Stimulated activated CD4-positive, alpha-beta T cell treated with anti-CD3 and anti-CD28 coated beads, Interleukin-1b, Interleukin-23, amount 100 ng/mL, for 4 hours (primary cell): ENCODE measurements at places on chromosomes 11 and 22.

GRCh38 chr11:1665313-1665712 is 31.7 kb upstream of the KRTAP5-6 start:
- DNase-seq: no peak

DNA sequence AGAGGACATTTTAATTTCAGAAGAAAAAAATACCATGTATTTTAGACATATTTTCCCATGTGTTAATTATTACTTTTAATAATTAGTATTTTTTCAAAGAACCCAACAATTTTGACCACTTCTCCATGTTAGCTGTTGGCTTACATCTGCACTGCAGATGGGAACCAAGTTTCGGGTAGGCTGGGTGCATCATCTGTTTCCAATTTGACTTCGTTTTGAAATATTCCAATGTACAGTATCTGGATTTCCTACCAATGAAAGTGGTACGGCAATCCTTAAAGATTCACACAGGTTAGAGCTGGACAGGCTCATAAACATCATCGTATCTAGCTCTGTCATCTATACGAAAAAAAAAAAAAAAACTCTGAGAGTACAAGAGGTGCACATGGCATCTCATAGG is 670.2 kb downstream of the OPCML start:
- DNase-seq: no peak

DNA sequence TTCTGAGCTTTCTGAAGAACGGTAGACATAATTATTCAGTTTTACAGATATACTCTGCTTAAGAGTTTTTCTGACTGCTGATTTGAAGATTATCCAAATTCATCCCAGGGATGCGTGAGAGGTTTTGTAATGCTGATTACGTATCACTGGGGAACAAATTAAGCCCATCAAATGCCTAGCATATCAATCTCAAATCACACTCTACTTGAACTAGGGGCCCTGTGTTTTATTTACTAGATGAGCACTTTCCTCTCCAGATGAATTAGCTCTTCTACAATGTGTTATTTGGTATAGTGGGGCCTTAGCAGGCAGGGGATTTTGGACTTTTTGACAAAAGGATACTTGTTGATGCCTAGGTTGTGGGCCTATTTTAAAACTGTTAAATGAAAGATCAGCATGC is 177.9 kb downstream of the JRKL start:
- DNase-seq: no peak

GRCh38 chr11:16797776-16798175 is 59.3 kb downstream of the C11orf58 start:
- DNase-seq: no peak

DNA sequence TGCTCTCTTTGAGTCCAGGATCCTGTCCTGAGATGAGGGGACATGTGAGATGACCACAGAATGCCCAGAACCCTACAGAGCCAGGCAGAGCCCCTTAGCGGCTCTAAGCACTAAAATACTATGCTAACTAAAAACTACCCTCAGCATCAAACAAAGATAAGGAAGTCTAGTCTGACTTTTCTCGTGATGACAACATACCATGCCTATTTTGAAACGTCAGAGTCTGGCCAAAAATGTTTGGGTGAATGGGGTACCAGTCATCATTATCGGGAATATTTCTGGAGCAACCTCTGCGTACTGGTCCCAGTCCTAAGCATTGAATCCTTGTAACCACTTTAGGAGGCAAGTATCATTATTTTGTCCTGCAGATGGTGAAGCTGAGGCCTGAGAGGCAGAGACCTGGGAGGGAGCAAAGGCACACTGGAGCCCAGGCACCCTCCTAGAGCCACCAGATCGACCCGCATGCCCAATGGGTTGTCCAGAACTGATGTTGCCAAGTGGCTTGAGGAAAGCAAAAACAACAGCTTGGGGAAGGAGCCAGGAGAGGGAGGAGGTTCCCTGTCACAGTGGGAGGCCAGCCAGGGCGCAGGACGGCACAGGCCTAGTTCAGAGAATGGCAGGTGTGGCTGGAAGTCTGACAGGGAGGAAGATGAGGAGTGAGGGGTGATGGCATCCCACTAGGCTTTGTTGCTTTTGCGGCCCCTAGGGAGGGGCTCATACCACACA is 7.2 kb upstream of the OSM start:
- DNase-seq: no peak

GRCh38 chr22:46106279-46107022 is 43.9 kb upstream of the PPARA start:
- DNase-seq: no peak

DNA sequence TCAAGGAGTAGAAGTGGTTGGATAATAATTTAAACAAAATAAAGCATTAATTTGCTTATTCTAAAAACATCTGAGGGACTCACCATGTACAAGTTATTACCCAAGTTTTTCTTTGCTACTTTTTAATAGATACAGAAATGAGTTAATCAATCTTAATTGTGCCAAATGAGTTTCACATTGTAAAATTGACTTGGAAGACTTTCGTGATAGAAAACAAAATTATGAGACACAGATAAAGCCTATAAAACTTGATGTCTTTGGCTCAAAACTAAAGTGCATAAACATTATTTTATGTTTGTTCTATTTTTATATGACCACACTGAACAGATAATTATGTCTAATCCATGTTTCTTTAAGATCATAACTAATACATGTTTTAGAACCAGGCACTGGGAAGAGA is 10.1 kb upstream of the CWF19L2 start:
- no peak for DNase-seq

DNA sequence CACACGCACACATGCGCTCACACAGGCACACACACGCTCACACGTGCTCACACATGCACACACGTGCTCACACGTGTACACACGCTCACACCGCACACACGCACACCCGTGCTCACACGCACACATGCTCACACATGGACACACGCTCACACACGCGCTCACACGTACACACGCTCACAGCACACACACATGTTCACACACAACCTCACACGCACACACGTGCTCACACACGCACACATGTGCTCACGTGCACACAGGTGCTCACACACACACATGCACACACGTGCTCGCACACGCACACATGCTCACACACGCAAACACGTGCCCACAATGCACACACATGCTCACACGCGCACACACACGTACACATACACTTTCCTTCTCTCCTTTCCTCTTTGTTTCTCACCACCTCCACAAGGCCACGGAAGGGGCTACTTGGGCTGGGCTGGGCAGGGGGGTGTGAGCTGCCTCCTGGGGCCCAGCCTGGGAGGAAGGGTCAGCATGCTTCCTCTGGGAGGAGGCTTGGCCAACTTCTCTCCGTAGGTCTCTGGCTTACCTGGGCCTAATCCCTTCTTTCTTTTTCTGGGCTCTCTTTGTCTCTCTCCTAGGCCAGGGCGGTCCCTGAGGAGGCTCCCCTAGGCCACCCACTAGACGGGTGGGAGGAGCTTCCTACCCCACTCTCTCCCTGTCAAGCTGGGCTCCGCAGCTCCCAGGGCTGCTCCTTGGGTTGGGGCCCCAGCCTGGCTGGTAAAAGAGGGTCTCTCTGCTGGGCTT is 34.5 kb upstream of the PARVG start:
- DNase-seq: no peak

- DNase-seq: no peak
Observed at GRCh38 chr11:28140689-28141455, 32.7 kb downstream of the METTL15 start.

- no peak for DNase-seq
Observed at GRCh38 chr22:50247748-50248147, 2.9 kb upstream of the TUBGCP6 start.

- no peak for DNase-seq
Observed at GRCh38 chr11:65069217-65069616, 10.9 kb upstream of the NAALADL1 start.

- DNase-seq: no peak
Observed at GRCh38 chr11:118980191-118980881, 8.8 kb downstream of the FOXR1 start.

GRCh38 chr11:22769081-22769480 is 60.5 kb downstream of the SVIP start:
- DNase-seq: no peak

DNA sequence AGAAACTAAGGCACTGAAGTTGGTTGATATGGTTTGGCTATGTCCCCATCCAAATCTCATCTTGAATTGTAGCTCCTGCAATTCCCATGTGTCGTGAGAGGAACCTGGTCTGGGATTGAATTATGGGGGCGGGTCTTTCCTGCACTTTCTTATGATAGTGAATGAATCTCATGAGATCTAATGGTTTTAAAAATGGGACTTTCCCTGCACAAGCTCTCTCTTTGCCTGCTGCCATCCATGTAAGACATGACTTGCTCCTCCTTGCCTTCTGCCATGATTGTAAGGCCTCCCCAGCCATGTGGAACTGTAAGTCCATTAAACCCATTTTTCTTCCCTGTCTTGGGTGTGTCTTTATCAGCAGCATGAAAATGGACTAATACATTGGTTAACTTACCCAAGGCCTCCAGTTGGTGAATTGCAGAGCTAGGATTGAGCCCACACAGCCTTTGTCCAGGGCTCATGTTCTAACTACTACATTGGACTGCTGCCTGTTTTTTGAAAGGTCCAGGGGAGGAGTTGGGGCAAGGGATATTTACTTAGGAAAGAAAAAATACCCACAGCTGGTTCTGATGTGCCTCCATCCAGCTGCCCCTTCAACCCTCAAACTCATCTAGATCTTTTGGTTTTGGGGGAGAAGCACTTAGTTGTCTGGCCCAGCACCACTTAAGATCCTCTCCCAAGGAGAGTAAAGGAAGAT is 107.8 kb upstream of the NAV2 start:
- no peak for DNase-seq

- no peak for DNase-seq
Observed at GRCh38 chr22:36317658-36318271, 64.8 kb downstream of the APOL1 start.

DNA sequence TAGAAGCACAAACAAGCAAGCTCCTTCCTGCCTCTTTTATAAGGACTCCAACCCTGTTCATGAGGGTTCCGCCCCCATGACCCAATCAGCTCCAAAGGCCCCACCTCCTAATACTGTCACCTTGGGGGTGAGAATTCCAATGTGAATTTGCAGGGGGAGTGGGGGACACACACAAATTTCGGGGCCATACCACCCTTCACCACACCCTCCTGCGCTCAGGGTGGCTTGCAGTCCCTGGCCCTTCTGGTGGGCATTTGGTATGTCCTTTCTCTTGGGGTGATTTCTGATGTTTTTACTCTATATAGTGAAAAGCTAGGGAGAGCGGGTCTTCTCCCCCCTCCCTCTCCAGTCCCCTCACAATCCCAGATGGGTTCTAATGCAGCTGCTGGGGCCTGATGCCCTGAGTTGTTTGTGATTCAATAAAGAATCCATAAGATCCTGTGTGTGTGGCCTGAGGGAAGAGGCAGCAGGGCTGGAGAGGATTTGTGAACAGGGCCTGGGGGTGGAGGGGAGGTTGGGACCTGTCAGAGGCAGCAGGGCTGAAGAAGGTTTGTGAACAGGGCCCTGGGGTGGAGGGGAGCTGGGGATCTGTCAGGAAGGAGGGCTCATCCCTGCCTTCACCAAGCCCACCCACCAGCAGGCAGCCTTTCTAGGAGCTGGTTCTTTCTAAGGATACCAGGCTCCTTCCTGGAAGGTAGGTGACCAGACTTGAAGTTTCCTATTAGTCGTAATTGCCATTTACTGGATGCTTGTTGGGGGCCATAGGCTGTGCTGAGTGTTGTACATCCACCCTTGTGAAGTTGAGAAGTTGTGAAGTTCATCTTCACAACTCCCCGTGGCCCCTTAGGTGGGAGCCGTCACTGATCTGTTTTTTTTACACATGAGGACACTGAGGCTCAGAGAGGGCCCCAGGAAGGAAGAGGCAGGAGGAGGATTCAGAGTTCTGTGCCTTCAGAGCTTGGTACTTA is 7.9 kb downstream of the SLC35C1 start:
- DNase-seq: no peak

DNA sequence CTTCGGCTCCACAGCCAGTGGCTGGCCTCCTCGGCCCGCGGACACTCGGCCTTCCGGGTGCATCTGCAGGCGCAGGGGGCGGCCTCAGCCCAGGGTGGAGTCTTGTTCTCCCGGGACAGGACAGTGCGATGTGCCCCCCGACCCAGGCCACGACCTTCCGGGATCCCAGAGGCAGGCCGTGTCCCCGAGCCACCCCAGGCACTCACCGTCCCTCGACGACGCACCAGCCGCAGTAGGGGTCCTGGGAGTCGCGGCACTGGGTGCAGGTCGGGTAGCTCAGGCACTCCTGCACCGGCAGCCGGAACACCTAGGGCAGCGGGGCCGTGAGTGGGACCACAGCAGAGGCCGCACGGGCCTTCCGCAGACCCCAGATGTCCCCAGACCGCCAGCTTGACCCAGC is 17.6 kb upstream of the MAPK11 start:
- no peak for DNase-seq

DNA sequence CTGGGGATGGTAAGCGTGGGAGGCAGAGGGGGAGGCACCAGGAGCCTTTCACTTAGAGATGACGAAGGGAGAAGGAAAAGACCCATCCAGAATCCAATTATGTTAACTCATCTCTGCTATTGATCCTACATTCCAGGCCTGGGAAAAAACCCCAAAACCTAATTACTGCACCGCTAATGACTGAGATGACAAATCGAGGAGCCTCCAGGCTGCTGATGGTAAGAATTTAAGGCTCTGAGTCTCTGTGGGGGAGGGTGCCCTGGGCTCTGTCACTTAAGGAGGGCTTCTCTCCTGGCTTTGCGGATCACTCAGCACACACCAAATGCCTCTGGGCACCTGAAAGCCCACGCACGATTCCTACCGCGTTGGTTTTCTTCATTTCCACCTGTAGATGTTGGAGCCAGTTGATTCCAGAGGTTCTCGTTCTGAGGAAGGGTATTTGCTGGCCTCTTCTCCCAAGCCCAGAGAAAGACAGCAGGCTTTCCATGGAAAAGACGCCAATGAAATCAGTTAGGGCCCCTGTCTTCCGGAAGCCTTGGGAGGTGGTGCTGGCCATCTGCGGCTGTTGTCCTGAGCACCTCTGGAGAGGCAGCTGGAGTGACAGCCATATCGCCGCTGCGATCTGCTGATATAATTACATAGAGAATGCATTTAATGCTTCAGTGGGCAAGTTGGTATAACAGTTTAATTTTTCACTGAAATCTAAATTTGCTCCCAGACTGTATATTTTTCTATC is 751.2 kb downstream of the BRD1 start:
- DNase-seq: no peak

DNA sequence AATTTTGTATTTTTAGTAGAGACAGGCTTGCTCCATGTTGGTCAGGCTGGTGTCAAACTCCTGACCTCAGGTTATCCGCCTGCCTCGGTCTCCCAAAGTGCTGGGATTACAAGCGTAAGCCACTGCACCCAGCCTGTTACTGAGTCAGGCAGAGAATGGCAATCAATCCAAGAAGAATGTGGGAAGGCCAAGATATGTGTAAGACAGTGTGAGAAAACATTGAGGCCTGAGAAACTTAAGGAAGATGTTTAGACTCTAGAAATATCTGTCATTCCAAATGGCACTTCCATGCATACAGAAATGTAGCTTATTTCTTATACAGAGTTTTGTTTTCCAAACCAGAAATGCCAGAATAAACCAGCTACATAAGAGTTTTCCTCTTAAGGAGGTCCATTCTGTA is 248.5 kb downstream of the ETS1 start:
- no peak for DNase-seq

GRCh38 chr22:47213571-47214230 is 451.3 kb downstream of the TBC1D22A start:
- no peak for DNase-seq
